OCI-LY7 (cell line): ENCODE measurements at places on chromosomes 4 and X.

DNA sequence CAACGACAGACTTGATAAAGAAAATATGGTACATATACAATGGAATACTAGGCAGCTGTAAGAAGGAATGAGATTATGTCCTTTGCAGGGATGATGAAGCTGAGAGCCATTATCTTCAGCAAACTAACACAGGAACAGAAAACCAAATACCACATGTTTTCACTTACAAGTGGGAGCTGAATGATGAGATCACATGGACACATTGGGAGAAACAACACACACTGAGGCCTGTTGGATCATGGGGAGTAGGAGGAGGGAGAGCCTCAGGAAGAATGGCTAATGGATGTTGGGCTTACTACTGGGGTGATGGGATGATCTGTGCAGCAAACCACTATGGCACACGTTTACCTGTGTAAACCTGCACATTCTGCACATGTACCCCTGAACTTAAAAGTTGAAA lies 209.7 kb downstream of the SPRY1 start:
- DNase-seq = no peak

GRCh38 chr4:2291705-2292645 lies 30.1 kb upstream of the MXD4 start:
- DNase-seq = no peak

DNA sequence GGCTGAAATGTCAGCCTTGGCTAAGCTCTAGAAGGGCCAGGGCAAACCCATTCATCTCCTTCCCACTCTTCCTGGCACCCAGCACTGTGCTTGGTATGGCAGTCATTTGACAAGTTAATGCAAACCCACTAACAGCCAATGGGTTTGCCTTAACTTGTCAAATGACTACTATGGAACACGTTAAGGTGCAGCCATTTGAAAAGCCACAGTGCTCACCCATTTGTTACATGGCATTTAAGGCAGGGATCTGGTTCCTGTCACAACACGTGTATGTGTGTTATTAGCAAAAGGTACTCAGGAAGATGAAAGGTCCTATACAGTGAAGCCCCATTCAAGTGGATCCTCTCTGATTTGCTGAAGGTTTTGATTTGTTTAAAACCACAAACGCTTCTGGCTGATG lies 7.2 kb downstream of the CRMP1 start:
- no peak for DNase-seq

GRCh38 chr4:10003666-10004065 lies 17.6 kb downstream of the SLC2A9 start:
- no peak for DNase-seq

DNA sequence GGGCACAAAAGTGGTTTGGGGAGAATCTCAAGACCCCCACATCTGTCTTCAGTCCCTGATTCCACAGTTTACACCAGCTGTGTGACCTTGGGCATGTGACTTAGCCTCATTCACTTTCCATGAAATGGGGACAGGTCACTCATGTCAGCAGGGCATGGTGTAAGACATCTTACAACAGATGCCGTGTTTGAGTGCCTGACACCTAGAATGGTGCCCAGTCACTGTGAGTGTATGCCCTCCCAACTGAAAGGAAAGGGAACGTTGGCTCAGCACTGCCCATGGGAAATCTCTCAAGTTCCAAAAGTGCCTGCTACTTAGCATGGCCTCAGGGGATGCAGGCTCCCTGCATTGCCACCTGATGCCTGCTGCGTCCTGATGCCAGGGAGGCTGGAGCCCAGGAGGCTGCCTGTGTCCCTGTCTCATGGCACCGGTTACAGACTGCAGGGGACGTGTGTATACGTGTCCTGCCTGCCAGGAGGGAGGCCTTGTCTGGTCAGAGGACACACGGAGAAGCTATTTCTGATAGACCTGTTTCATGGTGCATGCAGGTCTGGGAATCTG lies 32.2 kb downstream of the RNF4 start:
- DNase-seq = no peak

DNA sequence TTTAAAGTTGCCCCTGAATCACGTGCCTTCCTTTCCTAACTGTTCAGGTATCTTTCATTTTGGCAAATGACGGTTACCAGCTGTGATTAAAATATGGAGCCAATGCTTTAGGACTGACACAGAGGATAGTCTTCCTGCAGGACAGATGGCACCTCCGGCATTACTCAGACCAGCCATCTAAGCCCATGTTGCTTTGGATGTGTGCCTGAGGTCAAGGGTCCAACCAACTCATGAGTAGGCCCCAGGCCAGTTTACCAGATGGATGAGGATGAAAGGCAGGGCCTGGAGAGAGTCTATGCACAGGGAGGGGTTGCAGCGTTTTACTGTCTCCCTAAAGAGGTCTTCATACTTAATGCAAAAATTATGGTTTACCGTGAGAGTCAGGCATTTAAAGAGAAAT lies 174.0 kb upstream of the GATB start:
- no peak for DNase-seq

- DNase-seq = no peak
Observed at GRCh38 chrX:74325130-74326059, 21.4 kb downstream of the ZCCHC13 start.

- DNase-seq = no peak
Observed at GRCh38 chr4:8538703-8539567, 41.3 kb upstream of the GPR78 start.

GRCh38 chrX:155767876-155768769 lies 113.0 kb upstream of the VAMP7 start:
- DNase-seq = no peak

DNA sequence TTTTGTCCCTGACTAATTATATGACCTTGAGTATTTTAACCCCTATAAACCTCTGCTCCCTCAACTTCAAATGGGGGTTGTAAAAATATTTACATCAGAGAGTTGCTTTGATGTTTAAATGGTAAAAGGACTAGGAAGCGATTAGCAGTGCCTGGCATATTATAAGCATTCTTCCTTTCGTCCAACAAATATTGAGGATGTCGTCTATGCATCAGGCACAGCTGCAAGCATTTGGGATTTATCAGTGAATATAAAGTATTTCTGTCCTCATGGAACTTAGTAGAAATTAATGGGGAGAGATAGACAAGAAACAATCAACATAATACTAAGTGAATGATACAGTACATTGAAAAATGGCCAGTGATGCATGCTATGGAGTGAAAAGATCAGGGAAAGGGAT lies 115.5 kb upstream of the EDNRA start:
- no peak for DNase-seq

GRCh38 chr4:146232131-146232722 lies 17.9 kb downstream of the REELD1 start:
- no peak for DNase-seq
